ENCODE measurements at places on chromosomes 4 and X.

DNA sequence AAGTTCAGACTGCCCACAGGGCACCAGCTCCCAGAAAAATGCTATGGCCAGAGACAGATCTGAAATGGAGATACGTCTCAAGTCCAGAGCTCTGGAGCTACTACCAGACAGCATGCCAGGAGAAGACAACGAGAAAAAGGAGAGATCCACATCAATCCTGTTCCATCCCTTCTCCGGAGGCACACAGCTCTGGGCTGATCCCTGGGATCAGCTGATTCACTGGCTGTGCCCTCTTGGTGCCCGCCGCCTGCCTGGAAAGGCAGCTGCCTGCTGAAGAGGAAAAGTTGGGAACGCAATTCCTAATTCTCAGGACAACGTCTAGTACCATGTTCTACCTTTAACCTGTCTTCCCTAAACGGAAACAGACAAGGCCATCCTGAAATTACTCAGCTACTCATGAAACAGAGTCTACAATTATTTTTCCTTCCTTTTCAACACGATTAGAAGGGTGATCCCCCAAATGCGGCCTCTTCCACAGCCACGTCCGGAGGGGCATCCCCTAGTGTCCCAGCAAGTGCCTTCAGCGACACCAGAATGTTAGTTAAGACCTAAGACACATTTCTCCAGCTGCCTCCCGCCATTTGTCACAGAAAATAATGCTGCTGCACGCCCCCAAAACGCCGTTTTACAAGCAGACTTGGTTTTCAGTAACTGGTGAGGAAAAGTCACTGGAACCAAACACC lies 2.4 kb downstream of the ZFYVE28 start:
- DNase-seq, result no peak

DNA sequence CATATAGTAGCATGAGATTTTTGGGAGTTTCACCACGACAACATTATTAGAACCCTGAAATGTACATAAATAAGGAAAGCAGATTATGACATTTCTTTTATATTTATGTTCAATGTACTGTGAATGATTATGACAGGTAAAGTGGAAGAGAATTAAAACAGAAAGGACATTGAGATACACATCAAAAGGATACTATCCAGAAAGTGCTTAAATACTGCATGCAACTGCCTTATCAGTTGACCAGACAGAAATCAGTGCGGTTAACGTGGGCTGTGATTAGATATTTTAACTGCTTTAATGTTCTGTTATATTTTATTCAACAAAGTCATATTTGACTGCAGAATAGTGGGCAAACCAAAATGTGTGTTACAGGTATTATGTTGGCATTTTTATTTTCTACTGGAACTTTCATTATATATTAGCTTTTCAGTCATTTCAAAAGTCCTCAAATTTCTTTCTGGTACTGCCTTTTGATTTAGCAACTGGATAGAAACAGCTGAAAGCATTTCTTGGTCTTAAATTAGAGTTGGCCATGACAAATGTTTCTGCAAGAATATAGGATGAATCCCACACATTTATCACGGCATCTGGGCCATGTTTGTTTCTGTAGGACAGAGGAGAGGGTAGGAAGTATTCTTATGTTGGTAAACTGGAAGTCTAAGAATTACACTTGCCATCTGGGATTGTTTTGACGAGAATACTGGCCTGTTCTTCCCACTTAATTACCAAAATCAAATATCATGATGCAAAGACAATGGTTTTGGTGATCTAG lies 255.2 kb downstream of the SLC39A8 start:
- DNase-seq, result no peak

- no peak for DNase-seq
These were observed 225.8 kb upstream of the NOCT start for GRCh38 chr4:138789796-138790195.

DNA sequence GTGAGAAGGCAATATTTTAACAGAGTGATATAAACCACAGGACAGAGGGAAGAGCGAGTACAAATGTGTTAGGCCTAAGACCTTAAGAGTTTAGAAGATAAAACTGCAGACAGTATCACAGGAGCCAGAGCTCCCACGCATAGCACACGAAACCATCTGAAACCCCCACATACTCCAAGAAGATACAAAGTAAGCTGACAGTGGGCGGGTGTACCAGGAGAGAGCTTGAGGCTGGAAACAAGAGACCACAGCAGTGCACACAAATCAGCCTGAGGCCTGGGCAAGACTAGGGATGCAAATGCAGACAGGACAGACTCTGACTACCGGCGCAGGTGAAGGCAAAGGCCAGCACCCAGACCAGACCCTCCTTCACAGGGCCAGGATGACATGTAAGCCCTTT lies 54.1 kb upstream of the ARHGAP24 start:
- DNase-seq, result no peak

DNA sequence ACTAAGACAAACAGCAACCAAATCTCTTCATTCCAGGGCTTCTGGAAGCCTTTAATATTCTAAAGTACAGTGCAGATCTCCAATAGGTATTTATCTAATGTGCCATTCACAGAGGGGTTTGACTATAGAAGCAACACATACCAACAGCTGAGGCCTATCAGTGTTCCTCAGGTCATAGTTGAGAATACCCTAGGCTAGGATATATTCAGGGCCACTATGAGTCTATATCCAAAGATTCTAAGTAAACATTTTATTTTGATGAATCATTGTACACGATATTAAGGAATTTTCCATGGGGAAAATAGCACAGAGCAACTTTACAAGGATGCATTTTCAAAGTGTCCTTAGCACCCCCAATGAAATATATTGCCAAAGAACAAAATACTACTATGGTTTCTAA lies 9.7 kb downstream of the SMIM10 start:
- DNase-seq, result no peak

- no peak for DNase-seq
These were observed 9.1 kb downstream of the ARX start for GRCh38 chrX:25006586-25007058.

DNA sequence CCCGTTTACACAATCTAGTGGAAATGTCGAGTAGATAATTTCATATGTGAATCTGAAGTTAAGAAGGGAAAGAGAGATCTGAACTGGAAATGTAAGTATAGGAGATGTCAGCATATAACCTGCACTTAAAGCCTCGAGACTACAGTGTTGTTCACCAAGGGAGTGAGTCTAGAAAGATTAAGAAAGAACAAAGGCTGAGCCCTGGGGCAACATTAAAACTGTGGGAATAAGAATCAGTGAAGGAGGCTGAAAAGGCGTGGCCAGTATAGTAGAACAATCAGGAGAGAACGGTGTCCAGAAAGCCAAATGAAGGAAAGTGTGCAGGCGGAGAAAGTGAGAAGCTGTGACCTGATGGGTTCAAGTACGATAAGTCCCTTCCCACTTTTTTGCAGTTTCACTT lies 118.8 kb upstream of the TENM3 start:
- DNase-seq, result no peak

DNA sequence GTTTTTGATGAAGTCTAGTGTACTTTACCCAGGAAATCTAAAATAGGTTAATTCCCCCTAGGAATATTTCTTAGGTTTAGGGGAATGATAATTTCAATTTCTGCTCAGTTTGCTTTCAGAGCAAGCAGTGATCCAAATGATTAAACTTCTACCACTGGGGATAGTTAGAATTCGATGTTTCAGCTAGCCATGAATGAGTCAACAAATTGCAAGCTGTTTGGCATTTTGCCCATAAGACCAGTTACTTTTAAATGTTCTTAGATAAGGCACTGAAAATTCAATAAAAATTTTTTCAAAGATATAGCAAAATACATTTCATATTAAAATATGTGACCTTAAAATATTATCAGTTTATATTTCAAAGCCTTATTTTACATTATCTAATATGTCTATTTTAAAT lies 993.6 kb downstream of the ARAP2 start:
- no peak for DNase-seq

GRCh38 chr4:148017801-148018200 lies 285.9 kb downstream of the ARHGAP10 start:
- DNase-seq, result no peak

DNA sequence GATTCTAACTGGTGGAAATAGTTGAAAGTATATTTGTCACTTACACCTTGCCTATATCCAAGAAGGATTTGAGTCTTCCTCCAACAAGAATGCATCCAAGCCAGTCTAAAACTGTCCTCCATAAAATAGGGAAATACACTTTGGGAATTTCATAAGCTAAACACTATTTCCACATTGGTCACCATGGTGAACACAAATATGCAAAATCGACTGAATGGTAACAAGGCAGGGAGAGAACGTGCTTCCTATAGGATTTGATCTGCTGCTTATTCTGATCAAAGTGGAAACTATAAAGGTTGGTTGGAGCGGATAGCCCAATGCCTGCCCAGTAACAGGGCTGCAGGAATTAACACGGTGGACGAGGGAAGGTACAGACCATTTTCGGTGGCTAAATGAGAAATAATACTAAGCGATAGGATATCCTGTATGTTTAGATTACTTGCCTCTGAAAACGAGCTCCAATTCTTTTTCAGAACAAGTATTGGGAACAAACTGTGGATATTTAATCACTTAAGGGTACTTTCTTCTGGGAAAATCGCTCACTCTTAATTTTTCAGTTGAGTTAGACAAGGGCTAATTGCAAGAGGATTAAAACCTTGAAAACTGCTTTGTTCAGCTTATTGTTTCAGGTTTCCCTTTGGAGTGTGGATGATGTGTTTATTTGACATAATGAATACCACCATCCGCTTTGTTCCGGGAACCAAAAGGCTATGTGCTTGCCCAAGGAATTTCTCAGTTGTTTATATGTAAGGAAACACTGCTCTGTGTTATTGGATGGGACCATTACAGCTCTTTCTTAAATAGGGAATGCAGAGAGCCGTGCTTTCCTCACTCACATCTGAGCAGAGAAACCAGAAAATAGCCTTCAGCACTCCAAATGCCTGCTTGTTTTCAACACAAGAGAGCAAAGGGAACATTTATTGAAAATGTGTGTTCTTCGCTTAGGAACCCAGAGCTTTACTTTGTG lies 194.4 kb downstream of the CBR4 start:
- DNase-seq, result no peak

DNA sequence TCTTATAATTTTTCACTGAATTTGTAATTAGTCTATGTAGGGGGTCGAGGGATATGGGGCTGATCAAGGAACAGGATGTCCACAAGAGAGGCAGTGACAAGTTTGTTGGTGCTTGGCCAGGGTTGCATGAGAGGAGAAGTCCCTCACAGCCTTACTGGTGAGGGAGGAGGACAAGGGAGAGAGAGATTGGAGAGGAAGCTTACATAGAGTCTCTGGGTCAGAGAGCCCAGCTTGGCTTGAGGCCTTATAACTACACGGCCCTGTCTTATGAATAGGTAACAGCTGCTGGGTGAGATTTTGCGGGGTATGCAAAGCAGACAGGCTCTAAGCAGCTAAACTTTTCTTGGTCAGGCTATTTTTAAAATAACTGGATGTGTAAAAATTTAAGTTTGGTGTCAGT lies 37.9 kb upstream of the OTUD4 start:
- DNase-seq, result no peak

DNA sequence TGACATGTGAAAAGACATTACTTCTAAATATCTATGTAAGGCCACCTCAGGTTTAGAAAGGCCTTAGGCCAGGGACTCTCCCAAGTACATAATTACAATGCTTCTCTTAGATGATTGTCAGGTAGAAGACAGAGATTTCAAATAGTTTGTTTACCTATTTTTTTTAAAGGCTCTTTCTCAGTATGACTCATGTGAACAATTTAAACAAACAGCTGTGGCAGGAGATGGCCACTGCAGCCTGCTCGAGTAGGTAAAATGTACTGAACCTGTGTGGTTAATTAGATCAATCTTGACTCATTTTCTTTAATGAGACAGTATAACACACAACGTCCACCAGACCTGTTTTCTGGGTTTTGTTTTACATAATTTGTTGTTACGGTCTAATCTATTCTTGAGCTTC lies 50.2 kb downstream of the LEF1 start:
- DNase-seq, result no peak

DNA sequence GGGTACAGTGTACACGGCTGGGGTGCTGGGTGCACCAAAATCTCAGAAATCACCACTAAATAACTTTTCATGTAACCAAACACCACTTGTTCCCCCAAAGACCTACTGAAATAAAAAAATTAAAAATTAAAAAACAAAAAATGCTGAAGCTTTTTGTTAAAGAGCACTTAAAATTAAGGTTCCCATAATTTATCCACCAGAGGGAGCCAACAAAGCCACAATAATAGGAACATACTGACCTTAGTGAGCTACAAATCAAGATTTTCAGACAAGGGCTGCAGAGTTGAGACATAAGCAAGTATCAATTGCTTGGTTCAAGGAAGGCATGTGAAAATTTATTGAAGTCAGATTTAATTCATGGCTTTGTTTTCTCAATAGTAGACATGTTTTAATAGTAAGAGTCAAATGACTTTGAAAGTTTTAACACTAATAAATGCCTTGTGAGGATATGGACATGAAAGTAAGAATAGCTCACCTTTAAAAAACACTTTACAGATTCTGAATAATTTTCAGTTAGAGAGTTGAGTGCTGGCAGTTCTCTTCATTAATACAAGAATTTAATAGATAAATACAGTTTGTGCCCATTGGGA lies 43.0 kb upstream of the SCOC start:
- DNase-seq, result no peak

DNA sequence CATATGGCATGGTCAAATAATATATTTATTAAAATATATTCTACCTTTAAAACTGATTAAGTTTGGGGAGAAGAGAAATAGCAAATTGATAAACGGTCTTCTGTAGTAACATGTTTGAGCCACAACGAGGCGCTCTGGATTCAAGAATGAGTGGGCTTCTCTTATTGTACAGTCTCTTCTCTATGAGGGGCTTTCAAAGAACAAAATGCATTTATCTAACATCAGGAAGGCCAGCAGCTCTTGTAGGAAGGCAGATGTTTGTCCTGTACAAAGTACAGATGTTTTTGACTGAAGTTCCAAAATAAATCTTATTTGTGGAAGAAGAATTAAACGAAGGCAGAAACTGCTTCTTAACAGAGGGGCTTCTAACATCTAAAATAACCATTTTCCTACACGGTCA lies 153.6 kb downstream of the RASL11B start:
- DNase-seq, result peak; percentile 6

DNA sequence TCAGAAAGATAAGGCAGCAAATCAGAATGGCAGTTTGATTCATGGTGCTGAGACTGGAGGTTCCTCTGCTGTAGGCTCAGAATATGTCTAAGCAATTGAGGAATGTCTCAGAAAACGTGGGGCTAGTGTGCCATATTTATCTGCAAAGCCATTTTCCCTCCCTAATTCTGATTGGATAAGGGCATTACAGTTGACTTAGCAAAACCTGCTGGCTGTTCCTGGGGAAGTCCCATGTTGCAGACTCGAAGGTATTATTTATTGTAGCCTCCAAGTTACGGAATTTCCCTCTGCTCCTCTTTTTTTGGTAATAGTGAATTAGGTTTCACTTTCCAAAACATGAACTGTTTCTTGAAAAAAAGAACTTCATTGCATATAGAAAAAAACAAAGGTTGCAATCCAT lies at the start of gene CXCL10:
Gene CXCL10 (minus strand): TSS at position 109 of the 400 bp plus-strand sequence. CDS start 66 bp downstream, at position 43.
- no peak for DNase-seq
